ENCODE measurements at places on chromosomes 5 and 9. TPM values are rescaled to one million over a fixed set of nuclear protein-coding genes. Genes with fewer than 3 reads are reported as not detected.

PCDHGB3 gene
- total RNA-seq: 2.3 TPM

GRCh38 chr5:125372694-125373631, 626.5 kb upstream of the ZNF608 start:
- no peaks in the 10 kb centered on the region for H3K4me1 ChIP-seq
- no peaks in the 10 kb centered on the region for H3K36me3 ChIP-seq
- H3K27me3 ChIP-seq: no peaks in the 10 kb centered on the region
- H3K4me3 ChIP-seq: no peak overlapping the region
- H3K27ac ChIP-seq: no peak overlapping the region
- no peak for DNase-seq

DNA sequence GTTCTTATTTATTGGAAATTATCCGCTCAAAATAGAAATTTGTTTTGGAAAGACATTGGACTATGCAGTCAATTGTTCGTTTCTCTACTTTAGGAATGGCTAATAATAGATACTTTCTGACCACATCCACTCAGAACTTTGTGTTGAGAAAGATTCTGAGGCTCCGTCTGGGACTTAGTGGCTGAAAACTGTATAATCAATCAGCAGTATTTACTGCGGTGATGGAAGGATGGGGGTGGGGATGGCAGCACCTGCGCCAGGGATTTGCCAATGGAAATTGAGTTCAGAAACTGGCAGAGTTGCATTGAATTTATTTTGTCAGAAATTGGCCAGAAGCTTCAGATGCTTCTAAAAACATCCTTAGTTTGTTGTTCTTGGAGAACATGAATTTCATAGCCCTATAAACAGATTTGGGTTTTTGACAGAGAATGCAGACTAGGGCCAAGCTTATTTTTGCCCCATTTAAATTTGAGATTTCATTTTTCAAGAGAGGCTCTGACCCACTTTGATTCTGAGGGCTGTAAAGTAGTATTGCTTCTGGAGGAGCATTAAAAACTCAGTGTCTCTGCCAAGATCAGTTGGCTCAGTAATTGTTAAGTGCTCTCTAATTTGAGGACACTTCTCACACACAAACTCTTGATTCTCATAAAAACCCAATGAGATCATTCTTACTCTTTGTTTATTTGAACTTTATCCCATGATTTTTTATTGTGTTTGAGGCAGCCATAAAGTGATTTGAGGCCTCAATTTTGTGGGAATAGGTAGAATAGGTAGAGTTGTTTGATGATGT, 215.1 kb downstream of the CD180 start:
- no peak overlapping the region for H3K4me3 ChIP-seq
- no peaks in the 10 kb centered on the region for H3K27me3 ChIP-seq
- no peaks in the 10 kb centered on the region for H3K4me1 ChIP-seq
- no peak for DNase-seq
- H3K36me3 ChIP-seq: no peaks in the 10 kb centered on the region

DNA sequence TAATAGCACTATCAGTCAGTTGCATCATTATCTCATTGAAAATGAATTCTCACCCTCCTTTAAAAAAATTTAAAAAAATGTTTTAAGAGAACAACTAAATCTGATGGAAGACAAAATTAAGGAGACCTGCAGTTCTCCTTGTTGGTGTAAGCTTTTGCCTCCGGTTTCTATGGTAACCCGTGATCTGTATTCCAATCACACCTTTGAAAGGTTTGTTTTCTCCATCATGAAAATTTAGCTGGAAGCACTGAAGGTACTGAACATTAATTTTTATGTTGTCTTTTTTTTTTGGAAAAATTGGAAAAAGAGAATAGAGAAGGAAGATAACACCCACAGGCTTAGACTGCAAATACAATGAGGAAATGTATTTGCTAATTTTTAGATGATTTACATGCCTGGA, 2.5 kb upstream of the BASP1 start:
- no peak overlapping the region for H3K27ac ChIP-seq
- no peak for DNase-seq
- H3K4me1 ChIP-seq: no peaks in the 10 kb centered on the region
- H3K27me3 ChIP-seq: no peaks in the 10 kb centered on the region

SUSD3 gene
- total RNA-seq: 0.85 TPM

AGGF1 gene
- 9.2 TPM for total RNA-seq

TAF11L10 gene
- not detected for total RNA-seq

DNA sequence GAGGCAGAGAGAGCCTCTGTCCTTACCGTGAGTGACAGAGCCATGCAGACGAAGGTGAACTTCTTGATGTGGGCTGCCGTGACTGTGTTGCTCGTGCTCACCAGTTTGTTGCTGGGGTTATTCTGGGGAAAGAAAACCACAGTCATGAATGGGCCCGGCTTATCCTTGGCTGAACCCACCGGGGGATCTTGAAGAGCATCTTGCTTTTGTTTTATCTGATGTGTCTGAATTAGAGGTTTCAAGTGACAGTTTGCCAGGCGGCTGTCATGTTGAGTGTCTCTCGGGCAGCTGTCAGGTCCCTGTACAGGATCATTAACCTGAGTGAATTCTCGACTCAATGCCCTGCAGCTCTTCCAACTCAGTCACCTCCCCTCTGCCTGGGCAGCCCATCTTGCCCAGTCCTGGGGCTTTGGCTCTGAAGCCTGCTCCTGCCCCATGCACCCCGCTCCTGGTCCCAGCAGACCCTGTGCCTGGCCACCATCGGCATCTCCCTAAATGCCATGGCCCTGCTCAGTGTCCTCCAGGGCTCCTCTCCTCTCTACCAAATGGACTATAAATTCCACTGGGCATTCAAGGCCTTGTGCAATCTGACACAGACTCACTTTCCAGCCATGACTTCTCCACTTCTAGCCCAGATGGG, 77.4 kb downstream of the OTULIN start:
- H3K4me1 ChIP-seq: no peaks in the 10 kb centered on the region
- H3K27me3 ChIP-seq: no peaks in the 10 kb centered on the region
- H3K4me3 ChIP-seq: no peak overlapping the region
- no peaks in the 10 kb centered on the region for H3K36me3 ChIP-seq

AHRR gene
- total RNA-seq: 0.76 TPM

DNA sequence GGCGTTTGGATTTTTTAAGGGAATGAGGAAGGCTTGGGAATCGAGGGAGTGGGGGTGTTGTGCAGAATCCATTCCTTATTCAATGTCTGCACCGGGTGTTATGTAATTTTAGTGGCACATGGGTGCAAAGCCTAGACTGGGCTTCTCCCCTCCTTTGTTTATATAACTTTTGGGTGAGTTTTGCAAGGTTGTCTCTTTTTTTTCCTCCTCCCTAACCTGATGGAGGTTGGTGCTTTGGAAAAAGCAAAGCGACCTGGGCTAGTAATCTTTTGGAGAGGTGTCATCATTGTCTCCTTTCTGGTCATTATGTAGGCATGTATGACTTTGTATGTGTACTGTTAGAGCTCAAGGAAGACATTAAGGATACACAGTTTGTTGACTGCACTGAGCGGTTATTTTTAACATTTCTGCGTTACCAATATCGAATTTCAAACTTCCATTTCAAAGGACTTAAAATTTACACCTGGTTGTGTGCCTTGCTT, 3.1 kb downstream of the SMARCA2 start:
- H3K4me3 ChIP-seq: peak overlapping the region; percentile 74
- H3K4me1 ChIP-seq: peaks cover 27% of the 10 kb centered on the region
- DNase-seq: no peak

- no peak overlapping the region for H3K4me3 ChIP-seq
- DNase-seq: no peak
- no peaks in the 10 kb centered on the region for H3K27me3 ChIP-seq
- no peaks in the 10 kb centered on the region for H3K4me1 ChIP-seq
These were observed 30.5 kb downstream of the JAKMIP2 start for GRCh38 chr5:147752033-147752432.

CNOT8 gene
- 14.2 TPM for total RNA-seq

DNA sequence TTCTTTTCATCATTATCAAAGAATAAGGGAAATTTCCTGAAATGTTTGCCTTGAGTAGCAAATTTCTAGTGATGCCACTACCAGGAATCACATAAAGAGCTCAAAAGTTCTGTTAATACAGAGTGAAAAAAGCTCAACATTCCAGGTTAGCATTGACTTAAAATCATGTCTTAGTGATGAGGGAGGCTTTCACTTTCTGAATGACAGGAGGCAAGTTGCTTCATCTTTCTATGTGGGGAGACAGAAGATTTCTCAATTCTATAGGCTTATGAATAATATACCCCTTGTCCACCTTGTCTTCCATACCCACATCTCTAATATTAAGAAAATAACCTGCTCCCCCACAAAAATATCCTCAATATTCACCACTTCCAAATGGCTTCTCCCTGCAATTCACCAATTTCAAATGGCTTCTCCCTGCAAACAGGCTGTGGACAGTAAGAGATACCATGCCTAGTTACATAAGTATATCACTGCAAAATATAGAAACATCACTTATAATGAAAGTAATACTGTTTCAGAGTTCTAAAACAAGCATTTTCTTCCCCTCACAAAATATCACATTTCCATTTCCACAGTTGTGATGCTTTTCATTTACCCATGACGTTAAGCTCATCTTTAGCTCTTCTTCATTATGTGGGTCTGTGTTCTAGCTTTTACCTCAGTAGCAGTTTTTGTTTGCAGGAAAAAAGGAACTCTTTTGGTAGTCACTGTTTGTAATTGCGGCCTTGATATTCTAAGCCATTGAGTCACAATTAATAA, 2.2 kb upstream of the JAK2 start:
- H3K27me3 ChIP-seq: no peaks in the 10 kb centered on the region
- H3K36me3 ChIP-seq: no peaks in the 10 kb centered on the region
- no peak overlapping the region for H3K4me3 ChIP-seq
- no peak for DNase-seq
- H3K4me1 ChIP-seq: peaks cover 32% of the 10 kb centered on the region

CYLC2 gene
- total RNA-seq: not detected

DNA sequence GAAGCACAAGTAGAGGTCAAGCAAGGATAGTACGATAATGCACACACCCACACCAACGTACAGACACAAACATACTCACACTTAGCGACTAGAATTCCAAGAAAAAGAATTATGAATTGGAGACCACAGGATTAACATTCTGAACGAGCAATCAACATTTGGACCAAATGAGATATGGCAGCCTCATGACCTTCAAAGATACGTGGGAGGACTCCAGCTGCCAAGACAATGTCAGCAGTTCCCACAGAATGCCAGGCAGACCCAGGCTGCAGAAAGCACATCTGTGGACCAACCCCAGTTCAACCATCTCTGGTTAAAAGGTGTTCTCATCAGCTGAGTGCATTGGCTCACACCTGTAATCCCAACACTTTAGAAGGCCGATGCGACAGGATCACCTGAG, 187.6 kb upstream of the GRAMD2B start:
- H3K4me1 ChIP-seq: no peaks in the 10 kb centered on the region
- no peak overlapping the region for H3K27ac ChIP-seq
- no peaks in the 10 kb centered on the region for H3K36me3 ChIP-seq
- DNase-seq: no peak
- no peak overlapping the region for H3K4me3 ChIP-seq
- H3K27me3 ChIP-seq: no peaks in the 10 kb centered on the region

PTGER4 gene
- total RNA-seq: 38.0 TPM
